ENCODE measurements at places on chromosomes 5 and 9.

DNA sequence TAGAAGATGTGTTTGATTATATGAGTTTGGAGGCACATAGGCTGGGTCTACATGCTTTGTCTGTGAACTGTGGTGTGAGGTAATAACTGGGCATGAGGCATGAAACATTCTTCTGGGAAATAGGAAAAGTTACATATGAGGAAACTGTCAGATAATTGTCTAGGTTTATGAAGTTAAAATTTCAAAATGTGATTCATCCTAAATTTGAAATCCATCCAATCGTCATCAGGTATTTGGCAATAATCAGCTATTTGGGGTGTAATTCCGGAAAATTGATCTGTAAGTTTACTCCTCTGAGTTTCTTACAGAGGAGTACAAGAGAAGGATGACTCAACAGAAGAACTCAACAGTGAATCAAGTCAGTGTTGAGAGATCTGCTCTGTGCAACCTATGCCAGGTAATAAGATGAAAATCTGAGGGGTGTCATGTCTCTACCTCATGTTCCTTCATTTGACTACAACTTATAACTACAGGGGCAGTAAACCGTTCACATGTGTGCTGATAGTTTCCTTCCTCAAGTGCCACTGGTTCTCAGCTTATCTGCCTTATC, 1171.6 kb upstream of the CDH18 start:
- DNase-seq: no peak

DNA sequence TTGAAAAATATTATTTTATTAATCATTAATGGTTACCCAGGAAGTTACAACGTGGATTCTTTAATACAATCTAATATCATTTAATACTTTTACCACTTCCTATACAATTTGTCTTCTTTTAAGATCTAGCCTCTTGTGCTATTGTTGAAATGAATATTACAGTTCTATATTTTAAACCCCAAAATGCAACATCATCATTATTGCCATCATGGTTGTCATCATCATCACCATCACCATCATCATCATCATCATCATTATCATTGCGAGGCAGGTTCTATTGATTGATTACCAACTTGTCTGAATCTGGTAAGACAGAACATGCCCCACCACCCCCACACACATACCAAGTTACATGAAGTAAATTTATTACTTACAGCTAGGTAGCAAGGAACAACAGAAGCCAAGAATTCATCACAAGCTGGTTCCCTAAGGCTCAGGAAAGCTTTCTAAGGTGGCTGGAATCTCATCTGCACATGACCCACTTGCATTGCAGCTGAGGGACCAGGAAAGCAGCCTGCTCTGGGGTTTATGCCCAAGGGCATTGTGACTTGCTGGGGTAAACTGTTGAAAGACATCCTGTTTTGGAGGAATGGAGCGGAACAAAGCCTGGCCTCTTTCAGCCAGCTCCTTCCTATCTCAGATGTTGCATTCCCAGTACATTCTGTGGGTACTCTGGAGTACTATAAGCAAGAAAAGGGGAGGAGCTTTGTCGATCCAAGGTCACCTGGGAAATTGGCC, 418.1 kb downstream of the PRR16 start:
- DNase-seq: no peak

DNA sequence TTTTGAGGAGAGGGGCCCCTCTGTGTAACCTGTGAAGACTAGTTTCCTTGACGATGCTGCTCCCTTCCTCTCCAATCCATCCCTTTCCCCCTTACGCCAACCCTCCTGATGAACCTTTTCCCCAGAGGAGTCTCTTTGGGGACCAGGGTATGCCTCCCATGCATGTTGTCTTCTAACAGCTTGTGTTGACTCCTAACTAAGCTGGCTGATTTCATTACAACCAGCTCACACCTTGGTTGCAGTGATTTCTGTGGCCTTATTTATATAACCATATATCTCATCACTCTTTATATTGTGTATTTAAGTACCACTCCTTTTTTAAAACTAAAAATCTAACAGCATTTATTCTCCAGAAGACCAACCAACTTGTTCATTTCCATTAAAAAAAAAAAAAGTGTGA, 42.5 kb downstream of the SFXN1 start:
- no peak for DNase-seq

- no peak for DNase-seq
Observed at GRCh38 chr5:120388016-120388781, 75.9 kb upstream of the PRR16 start.

- DNase-seq: no peak
Observed at GRCh38 chr5:172973931-172974330, 9.6 kb upstream of the ATP6V0E1 start.
